Stimulated activated CD8-positive, alpha-beta memory T cell treated with anti-CD3 and anti-CD28 coated beads, Interleukin-4, amount 100 ng/mL, for 4 hours (primary cell): ENCODE measurements at places on chromosomes 11 and 22.

GRCh38 chr11:12185914-12186313, 75.5 kb downstream of the MICAL2 start:
- DNase-seq = no peak

DNA sequence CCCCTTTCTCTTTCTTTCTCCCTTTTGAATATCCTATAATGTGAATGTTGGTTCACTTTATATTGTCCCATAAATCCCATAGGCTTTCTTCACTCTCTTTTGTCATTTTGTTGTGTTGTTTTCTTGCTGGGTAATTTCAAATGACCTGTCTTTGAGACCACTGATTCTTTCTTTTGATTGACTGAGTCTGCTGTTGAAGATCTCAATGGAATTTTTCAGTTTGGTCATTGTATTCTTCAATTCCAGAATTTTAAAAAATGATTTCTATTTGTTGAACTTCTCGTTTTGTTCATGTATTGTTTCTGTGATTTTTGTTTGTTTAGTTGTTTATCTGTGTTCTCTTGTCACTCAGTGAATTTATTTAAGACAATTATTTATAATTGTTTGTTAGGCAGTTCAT, 17.5 kb upstream of the FZD4 start:
- DNase-seq = no peak

GRCh38 chr11:126824035-126824607, 176.4 kb downstream of the KIRREL3 start:
- no peak for DNase-seq

DNA sequence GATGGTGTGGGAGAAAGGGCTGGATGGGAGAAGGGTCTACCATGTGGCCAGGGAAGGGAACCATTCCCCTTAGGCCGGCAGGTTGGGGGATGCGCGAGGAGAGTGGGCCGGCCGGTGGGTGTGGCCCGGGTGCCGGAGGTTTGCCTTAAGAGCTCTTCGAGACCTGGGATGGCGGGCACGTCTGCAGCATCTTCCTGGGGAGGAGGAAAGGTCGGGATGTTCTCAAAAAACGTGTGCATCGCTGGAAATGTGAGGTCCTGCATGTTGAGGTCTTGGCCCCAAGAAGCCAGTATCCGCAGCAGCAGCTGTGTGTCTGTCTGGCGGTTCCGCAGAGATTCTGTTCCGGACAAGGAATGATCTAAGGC, 1.4 kb downstream of the NAV2 start:
- DNase-seq = no peak

DNA sequence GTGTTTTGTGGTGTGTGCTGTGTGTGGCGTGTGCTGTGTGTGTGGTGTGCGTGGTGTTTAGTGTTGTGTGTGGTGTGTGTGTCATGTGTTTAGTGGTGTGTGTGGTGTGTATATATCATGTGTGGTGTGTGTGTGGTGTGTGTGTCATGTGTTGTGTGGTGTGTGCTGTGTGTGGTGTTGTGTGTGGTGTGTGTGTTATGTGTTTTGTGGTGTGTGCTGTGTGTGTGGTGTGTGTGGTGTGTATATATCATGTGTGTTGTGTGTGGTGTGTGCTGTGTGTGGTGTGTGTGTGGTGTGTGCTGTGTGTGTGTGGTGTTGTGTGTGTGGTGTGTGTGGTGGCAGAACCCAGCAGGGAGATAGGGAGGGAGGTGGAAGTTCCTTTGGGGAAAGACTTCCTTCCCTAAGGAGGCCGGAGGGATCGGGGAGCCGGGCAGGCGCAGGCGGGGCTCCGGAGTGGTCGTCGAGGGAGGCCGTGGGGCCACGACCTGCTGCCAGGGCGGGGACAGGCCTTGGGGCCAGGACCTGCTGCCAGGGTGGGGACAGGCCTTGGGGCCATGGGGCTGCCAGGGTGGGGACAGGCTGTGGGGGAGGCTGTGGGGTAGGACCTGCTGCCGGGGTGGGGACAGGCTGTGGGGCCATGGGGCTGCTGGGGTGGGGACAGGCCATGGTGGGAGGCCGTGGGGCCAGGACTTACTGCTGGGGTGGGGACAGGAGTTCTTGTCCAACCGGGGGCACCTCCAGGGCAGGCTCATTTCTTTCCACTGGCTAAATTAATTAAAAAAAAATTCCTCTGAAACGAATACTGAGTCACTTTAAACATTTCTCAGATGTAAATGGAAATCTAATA, 15.2 kb downstream of the PIM3 start:
- peak; percentile 36 for DNase-seq

- DNase-seq = no peak
Observed at GRCh38 chr11:112363527-112363926, 102.9 kb upstream of the PLET1 start.

DNA sequence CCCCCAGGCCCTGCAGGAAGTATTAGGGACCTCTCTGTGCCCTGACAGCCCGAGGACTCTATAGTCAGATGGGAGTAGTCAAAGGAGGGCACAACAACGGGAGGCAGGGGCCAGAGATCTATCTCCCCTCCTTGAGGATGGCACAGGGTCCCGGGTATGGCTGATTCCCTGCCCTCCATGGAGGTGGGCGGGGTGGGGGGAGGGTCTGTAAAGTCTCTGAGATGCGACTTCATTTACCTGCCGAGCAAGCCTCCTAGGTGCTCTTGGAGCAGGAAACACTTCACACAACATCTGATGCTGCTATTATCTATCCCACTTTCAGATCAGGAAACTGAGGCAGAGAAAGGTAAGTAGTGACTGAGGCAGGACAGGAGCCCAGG, 769 bp upstream of the CDC42EP1 start:
- DNase-seq = no peak

GRCh38 chr11:66720223-66720898, 8.7 kb downstream of the SPTBN2 start:
- no peak for DNase-seq

- DNase-seq = no peak
Observed at GRCh38 chr22:19412923-19413322, 18.6 kb downstream of the HIRA start.

DNA sequence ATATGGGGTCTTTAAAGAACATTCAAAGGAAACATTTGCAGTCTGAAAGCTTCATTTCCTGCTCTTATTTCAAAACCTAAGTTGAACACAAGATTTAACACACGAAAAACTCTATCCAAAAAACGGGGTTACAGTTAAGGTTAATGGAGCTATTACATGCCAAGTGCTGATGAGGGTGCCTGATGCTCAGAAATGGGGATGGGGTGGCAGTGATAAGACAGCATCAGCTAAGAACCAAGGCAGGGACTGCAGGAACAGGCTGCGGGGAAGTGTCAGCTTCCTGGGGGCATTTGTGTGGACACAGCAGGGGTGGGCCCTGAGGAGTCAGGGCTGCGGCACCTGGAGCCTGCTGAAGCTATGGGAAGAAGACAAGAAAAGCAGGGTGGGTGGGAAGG, 12.2 kb downstream of the DGCR2 start:
- no peak for DNase-seq

GRCh38 chr11:61509043-61510029, 787 bp downstream of the LRRC10B start:
- DNase-seq = peak; percentile 21

- no peak for DNase-seq
Observed at GRCh38 chr22:39958949-39959639, 1.1 kb upstream of the TMA7B start.

DNA sequence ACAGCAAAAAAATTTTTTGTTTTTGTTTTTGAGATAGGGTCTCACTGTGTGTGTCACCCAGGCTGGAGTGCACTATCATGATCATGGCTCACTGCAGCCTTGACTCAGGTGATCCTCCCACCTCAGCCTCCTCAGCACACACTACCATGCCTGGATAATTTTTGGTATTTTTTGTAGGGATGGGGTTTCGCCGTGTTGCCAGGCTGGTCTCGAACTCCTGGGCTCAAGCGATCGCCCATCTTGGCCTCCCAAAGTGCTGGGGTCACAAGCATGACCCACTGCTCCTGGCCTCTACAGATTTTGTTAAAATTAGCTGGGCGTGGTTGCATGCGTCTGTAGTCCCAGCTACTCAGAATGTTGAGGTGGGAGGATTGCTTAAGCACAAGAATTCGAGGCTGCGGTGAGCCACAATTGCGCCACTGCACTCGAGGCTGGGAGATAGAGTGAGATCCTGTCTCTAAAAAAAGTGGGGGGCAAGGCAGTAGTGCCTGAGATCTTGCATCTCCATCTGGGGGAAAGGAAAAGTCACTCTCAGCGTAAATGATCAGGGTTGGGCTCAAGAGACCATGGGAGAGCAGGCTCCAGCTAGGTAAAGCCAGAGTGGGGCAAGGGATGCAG, 10.6 kb upstream of the DGKZ start:
- no peak for DNase-seq

DNA sequence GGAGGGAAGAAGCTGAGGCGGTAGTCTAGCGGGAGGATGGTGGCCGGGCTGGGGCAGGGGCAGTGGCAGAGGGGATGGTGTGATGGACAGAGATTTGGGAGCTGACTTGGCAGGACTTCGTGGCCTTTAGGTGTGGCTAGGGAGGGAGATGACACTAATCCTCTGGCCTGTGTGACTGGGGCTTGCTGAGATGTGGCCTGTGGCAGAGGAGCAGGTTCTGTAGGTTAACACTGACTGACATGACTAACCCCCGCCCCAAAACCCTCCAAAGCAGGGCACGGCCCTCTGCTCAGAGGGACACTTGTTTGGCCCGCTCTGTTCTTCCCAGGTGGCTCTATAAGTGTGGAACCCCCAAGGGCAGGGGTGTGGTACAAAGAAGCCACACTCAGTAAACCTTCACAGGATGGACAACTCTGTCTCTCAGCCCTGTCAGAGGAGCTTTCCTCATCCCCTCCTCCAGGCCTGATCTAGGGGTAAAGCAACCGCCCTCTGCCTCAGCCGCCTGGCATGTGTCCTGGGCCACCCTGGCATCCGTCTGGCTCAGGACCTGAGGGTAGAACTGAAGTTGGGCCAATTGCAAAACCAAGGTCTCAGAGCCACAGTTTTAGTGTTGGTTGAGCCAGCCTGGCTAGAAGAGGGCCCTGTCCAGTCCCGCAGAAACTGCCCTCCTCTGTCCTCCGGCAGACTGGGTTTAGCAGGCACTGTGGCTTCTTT, 15.6 kb downstream of the TOM1 start:
- no peak for DNase-seq

GRCh38 chr11:70405679-70406395, 7.5 kb downstream of the CTTN start:
- no peak for DNase-seq

GRCh38 chr22:37672920-37673455, 2.4 kb upstream of the LGALS1 start:
- DNase-seq = no peak

DNA sequence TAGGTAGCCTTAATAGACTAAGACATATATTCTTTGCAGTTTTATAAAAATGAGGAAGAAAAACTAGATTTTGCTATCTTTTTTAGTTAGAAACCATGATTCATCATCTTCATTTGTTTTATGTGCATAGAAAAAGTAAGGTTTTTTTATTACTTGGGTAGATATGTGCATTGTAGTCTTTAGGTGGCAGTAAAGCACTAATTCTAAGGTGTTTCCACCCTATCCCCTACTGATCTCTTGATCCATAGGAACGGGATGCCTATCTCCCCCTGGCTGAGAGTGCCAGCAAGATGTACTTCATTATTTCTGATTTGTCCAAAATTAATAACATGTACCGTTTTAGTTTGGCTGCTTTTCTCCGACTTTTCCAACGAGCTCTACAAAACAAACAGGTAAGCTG, 148.1 kb downstream of the DYNC2H1 start:
- DNase-seq = no peak

- no peak for DNase-seq
Observed at GRCh38 chr22:35409783-35410662, 10.1 kb downstream of the MCM5 start.

GRCh38 chr11:73117071-73117470, 25.0 kb downstream of the FCHSD2 start:
- DNase-seq = no peak

- no peak for DNase-seq
Observed at GRCh38 chr11:2466869-2467694, 22.3 kb downstream of the KCNQ1 start.

DNA sequence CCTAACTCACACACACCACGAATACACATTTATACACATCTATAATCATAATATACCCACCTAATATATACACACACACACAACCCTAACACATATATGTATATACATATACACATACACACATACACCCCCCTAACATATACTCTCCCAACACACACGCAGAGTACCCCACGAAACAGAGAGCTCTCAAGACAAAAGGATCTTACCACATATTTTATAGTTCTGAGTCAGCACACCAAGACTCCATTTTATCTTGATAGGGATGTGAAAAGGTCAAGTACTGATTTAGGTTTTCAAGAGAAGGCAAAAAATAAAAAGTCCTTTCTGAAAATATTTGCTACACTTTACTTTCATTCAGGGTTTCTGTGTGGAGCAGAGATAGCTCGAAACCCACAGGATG, 1207.2 kb downstream of the LRRC4C start:
- no peak for DNase-seq

DNA sequence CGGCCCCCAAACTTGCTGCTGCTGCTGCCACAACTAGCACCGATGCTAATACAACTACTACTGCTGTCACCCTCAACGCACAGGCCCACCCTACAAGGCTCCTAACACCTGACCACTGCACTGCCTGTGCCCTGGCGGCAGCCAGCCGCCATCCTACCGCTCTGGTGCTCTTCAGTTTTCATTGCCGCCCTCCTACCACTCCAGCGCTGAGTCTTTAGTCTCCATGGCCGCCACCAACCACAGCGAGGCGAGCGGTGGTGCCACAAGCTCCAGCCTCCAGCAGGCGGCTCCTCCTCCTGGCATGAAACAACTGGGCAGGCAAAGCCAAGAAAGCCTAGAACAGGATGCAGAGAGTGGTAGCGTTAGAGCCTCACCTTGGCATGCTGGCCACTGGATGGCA, 5.0 kb upstream of the RFPL3 start:
- no peak for DNase-seq

DNA sequence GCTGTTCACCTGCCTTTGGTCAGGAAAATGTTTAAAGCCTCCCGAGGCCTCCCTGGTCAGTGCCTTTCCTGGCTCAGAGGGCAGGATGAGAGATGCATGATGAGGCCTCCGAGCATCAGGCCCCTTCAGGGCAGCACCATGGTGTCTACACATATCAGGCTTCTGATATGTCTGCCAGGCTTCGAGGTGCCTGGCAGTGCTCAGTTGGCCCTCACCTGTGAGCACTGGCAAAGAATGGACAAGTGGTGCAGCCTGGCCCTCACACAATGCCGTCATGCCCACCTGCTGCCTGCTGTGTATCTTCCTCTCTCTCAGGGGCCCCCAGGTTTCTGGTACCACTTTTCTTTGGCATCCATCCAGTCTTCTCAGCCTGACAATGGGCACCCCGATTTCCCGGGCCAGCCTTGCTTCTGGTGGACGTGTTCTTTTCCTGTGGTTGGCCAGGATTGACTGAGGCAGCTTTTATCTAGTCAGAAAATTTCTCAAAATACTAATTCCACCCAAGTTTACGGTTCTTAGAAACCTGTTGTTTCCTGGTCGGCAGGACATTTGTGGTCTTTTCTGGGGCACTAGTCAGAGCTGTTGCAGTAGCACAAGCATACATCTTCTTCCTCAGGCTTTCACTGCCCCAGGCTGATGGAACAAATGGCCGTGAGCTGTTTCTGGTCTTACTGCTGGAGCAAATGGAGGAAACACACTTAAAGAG, 76.8 kb upstream of the SUSD2 start:
- no peak for DNase-seq
